ENCODE measurements at places on chromosomes 3 and 15.

GRCh38 chr3:150023239-150023636 lies 52.5 kb upstream of the PFN2 start:
- DNase-seq: no peak
- H3K27me3 ChIP-seq: peaks cover 11% of the 10 kb centered on the region
- H3K4me3 ChIP-seq: no peak overlapping the region
- no peaks in the 10 kb centered on the region for H3K36me3 ChIP-seq
- no peak overlapping the region for H3K27ac ChIP-seq

GRCh38 chr15:48777645-48778330 lies 33.1 kb downstream of the CEP152 start:
- no peaks in the 10 kb centered on the region for H3K27me3 ChIP-seq
- peaks cover 71% of the 10 kb centered on the region for H3K36me3 ChIP-seq
- no peak overlapping the region for H3K27ac ChIP-seq
- no peak for DNase-seq

GRCh38 chr15:89367485-89368451 lies 33.1 kb upstream of the POLG start:
- DNase-seq: no peak
- peaks cover 7% of the 10 kb centered on the region for H3K4me1 ChIP-seq
- peaks cover 86% of the 10 kb centered on the region for H3K27me3 ChIP-seq
- H3K4me3 ChIP-seq: no peak overlapping the region
- H3K36me3 ChIP-seq: peaks cover 2% of the 10 kb centered on the region

GRCh38 chr3:73041537-73041936 lies 19.9 kb upstream of the EBLN2 start:
- H3K27ac ChIP-seq: no peak overlapping the region
- H3K4me1 ChIP-seq: peaks cover 25% of the 10 kb centered on the region
- H3K27me3 ChIP-seq: no peaks in the 10 kb centered on the region
- H3K4me3 ChIP-seq: no peak overlapping the region

DNA sequence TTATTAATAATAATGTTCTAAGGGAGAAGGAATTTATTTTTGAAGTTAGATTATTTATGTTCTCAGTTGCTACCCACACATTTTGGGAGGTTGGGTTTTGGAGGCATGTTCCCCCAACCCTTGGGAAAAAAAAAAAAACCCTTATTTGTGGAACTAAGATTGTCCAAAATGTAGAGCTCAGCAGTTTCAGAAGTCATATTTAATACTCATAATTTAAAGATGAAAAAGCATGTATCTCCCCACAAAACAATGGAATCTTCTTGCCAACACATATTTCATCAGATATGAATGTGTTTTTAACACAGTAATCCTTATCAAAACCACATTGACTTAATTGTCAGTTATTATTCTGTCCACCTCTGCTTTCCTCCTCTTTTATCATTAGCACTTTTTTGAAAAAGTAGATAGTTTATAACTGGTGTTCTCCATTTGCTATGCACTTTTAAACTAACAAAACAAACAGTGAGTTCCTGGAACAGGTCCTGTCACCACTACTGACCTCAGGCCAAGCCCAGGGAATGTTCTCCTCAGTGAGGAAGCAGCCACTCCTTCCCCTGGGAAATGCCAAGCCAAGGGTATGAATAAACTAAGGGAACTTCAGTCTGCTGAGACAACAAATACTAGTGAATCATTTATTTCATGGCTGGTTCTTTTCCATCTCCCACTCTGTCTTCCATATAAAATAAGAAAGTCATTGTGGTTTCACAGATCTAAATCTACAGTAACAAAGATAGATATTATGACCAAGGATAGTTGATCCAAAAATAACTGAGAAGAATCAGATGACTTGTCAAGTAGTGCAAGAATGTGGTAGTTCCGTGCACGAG lies 414.4 kb upstream of the ALCAM start:
- H3K4me3 ChIP-seq: no peak overlapping the region
- H3K36me3 ChIP-seq: no peaks in the 10 kb centered on the region
- no peaks in the 10 kb centered on the region for H3K4me1 ChIP-seq
- H3K27ac ChIP-seq: no peak overlapping the region

- H3K4me1 ChIP-seq: no peaks in the 10 kb centered on the region
- no peaks in the 10 kb centered on the region for H3K36me3 ChIP-seq
- H3K27ac ChIP-seq: no peak overlapping the region
- DNase-seq: no peak
- no peaks in the 10 kb centered on the region for H3K27me3 ChIP-seq
These were observed 644.1 kb upstream of the BCHE start for GRCh38 chr3:166481340-166481739.

DNA sequence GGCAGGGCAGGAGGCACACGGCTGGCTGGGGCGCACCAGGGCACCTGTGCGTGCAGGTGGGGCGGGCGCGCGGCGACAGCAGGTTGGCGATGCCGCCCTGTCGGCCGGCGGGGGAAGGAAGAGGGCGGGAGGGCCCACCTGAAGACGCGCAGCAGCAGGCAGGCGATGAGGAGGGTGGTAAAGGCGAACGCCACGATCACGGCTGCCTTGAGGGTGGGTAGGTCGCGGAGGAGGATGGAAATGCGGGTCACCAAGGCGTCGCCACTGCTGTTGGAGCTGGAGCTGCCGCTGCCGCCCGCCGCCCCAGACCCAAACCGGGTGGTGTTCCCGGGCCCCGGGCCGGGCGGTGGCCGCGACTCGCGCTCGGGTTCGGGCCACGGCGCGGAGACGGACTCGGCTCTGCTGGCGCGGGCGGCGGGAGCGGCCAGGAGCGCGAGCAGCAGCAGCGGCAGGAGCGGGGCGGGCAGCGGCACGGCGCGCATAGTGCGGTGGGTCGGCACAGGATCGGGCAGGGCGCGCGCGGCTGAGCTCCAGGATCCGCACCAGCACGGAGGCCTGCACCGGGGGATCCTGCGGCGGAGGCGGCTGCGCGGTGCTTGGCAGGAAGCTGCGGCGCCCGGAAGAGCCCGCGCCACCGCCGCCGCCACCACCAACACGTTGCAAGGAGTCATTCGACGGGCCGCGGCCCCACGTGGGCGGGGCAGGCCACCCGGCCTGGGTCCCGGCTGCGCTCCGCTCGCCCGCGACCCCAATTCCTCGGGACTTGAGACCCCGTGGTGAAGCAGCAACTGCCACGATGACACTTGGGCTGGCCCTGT lies at the start of gene FAM174B:
FAM174B (minus strand) TSS at position 598 of the 818 bp plus-strand sequence.
- peak within 1 kb of the TSS; percentile 25 for H3K4me3 ChIP-seq
- peaks cover 8% of the 10 kb centered on the region for H3K4me1 ChIP-seq
- H3K27ac ChIP-seq: no peak within 1 kb of the TSS
- peaks cover 45% of the 10 kb centered on the region for H3K27me3 ChIP-seq

GRCh38 chr15:37045859-37046740 lies 54.2 kb downstream of the MEIS2 start:
- no peaks in the 10 kb centered on the region for H3K36me3 ChIP-seq
- no peak for DNase-seq
- no peak overlapping the region for H3K27ac ChIP-seq
- no peak overlapping the region for H3K4me3 ChIP-seq
- H3K4me1 ChIP-seq: no peaks in the 10 kb centered on the region

- peaks cover 25% of the 10 kb centered on the region for H3K4me1 ChIP-seq
- peak overlapping the region; percentile 35 for H3K27ac ChIP-seq
- H3K4me3 ChIP-seq: peak overlapping the region; percentile 58
- H3K36me3 ChIP-seq: no peaks in the 10 kb centered on the region
- peaks cover 73% of the 10 kb centered on the region for H3K27me3 ChIP-seq
These were observed 353.5 kb downstream of the MCTP2 start for GRCh38 chr15:94584833-94585244.

DNA sequence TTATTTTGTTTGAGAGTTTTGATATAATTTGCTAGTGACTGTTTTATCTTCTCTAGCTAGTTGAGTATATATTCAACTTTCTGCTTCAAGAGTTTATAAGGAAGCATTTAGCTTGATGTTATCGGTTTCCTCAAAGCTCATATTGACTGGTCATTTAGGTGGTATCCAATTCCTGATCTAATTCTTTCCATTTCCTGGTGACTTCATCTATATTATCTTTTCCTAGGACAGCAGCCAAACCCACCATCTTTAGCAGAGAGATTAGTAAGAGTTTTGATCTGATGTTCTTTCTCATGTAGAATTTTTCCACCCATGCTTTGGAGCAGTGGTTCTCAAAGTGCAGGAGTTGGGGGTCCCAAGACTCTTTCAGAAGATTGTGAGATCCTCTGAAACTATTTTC lies 148.6 kb upstream of the STT3B start:
- no peak overlapping the region for H3K27ac ChIP-seq
- no peak overlapping the region for H3K4me3 ChIP-seq
- H3K27me3 ChIP-seq: no peaks in the 10 kb centered on the region

DNA sequence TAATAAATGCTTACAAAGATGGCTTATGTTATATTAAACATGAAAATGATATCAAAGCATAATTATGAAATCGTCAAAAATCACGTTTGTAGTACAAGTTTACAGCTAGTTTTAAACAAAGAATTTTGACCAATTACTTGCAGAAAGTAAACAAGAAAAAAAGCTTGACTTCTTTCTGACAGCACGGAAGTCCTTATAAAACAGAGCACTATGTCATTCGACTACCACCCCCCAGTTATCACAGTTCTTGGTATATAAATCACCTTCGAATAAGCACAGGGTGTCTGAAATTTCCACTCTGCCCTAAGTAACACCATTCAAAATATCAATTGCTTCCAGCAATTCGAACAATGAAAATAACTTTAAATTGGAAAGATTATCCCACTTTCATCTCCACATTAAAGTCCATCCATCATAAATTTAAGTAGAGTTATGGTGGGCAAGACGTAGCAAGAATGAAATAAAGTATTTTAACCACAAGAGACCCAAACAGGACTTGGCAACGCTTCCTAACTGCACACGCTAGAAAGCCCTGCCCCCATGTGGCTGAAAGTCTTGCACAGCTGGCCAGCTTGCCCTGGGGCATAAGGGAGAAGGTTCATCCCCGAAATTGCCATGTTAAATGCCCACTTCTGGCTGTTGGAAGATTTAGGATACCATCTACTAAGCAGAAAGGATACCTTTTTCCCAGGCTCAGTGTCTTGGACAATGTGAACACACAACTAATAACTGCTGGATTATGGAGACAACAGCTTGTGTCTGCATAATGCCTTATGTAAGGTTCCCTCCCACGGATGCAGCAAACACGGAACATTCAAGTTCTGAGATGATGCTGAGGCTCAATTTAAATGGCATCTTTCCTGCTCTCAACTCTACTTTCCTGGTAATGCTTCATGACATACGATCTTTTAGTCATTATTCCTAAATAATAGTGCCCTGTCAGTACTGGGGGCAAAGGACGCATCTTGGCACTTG lies 116.4 kb upstream of the TJP1 start:
- no peaks in the 10 kb centered on the region for H3K36me3 ChIP-seq
- H3K27ac ChIP-seq: no peak overlapping the region
- H3K27me3 ChIP-seq: peaks cover 13% of the 10 kb centered on the region
- DNase-seq: no peak

GRCh38 chr15:90901175-90902039 lies 1.7 kb upstream of the MAN2A2 start:
- H3K4me3 ChIP-seq: peak overlapping the region; percentile 90
- H3K4me1 ChIP-seq: peaks cover 28% of the 10 kb centered on the region
- no peaks in the 10 kb centered on the region for H3K27me3 ChIP-seq
- H3K36me3 ChIP-seq: peaks cover 16% of the 10 kb centered on the region

DNA sequence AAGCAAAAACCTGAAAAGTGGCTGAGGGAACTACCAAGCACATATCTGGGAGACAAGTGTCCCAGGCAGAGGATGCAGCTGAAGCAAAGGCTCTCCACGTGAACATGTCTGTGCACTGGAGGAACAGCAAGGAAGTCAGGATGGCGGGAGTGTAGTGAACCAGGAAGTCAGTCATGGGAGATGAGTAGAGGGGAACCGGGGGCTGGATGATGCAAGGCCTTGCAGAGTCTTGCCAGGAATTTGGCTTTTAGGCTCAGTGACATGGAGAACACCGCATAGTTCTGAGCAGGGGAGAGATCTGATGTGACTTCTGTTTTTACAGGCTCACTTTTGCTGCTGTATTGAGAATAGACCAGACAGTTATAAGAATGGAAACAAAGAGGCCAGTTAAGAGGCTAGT lies 19.0 kb downstream of the C2CD4A start:
- H3K27ac ChIP-seq: no peak overlapping the region
- H3K4me3 ChIP-seq: no peak overlapping the region
- H3K36me3 ChIP-seq: no peaks in the 10 kb centered on the region

GRCh38 chr3:153130312-153130977 lies 31.6 kb upstream of the RAP2B start:
- H3K36me3 ChIP-seq: no peaks in the 10 kb centered on the region
- no peaks in the 10 kb centered on the region for H3K27me3 ChIP-seq
- no peaks in the 10 kb centered on the region for H3K4me1 ChIP-seq
- no peak overlapping the region for H3K4me3 ChIP-seq
- no peak for DNase-seq

GRCh38 chr3:154378311-154378710 lies 51.7 kb downstream of the GPR149 start:
- H3K4me3 ChIP-seq: no peak overlapping the region
- no peaks in the 10 kb centered on the region for H3K4me1 ChIP-seq
- no peaks in the 10 kb centered on the region for H3K36me3 ChIP-seq
- DNase-seq: no peak

DNA sequence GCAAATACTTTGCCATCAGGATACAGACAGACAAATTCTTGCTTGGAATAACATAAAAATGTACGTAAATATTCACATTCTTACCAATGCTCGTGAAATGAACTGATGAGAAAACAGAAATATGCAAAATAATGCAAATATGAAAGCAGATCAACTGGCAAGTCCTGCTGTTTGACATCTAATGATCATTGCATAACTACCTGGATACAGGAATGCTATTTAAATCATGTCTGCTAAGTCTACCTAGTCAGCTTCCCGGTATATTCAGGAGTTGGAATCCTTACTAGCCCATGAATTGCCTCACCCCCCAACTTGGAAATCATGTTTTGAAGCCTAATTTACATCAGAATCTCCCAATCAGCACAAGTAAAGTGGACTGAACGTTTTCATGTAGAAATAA lies 230.6 kb downstream of the CHL1 start:
- no peak for DNase-seq
- no peaks in the 10 kb centered on the region for H3K27me3 ChIP-seq
- H3K4me1 ChIP-seq: no peaks in the 10 kb centered on the region
- H3K4me3 ChIP-seq: no peak overlapping the region
- no peak overlapping the region for H3K27ac ChIP-seq

DNA sequence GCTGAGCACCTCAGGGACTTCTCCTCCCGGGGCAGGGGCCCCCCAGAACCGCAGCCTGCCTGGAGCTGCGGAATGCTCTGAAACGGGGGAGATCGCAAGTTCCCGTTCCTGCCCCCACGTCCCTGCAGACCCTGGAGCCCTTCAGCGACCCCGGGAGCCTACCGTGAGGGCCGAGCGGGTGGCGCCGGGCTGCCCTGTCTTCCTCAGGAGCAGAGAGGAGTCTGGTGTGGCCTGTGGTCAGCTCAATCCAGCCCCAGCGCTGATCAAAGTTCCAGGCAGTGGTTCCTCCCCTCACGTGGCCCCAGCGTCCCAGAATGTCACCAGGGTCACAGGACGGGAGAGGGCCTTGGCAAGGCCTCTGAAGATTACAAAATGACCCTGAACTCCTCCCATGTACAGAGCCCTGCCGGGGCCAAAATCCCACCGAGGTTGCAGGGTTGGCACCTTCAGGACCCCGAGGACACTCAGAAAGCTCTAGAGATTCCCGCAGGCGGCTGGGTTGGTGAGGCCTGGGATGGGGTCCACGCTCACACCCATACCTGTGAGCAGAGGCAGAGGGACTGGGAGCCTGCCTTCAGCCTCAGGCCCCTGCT lies at the start of gene CPN2:
CPN2 (minus strand) TSS at position 249 of the 593 bp plus-strand sequence. CDS start 8,626 bp downstream, outside the sequence.
- H3K27ac ChIP-seq: no peak within 1 kb of the TSS
- no peaks in the 10 kb centered on the region for H3K27me3 ChIP-seq
- H3K4me3 ChIP-seq: no peak within 1 kb of the TSS

GRCh38 chr3:89434621-89435380 lies 327.4 kb downstream of the EPHA3 start:
- no peak for DNase-seq
- no peak overlapping the region for H3K4me3 ChIP-seq
- no peaks in the 10 kb centered on the region for H3K4me1 ChIP-seq
- no peaks in the 10 kb centered on the region for H3K27me3 ChIP-seq
- no peaks in the 10 kb centered on the region for H3K36me3 ChIP-seq

Data from activated CD8-positive, alpha-beta T cell treated with anti-CD3 and anti-CD28 coated beads, Interleukin-2, amount 10 ng/mL, durations not matched to agents 7 days and 5 days (primary cell).